ENCODE measurements at places on chromosomes 1 and 21.

- DNase-seq: no peak
These were observed 85.8 kb downstream of the ATP5PO start for GRCh38 chr21:33829844-33830243.

GRCh38 chr1:78224861-78225552 is 179.2 kb downstream of the GIPC2 start:
- no peak for DNase-seq

DNA sequence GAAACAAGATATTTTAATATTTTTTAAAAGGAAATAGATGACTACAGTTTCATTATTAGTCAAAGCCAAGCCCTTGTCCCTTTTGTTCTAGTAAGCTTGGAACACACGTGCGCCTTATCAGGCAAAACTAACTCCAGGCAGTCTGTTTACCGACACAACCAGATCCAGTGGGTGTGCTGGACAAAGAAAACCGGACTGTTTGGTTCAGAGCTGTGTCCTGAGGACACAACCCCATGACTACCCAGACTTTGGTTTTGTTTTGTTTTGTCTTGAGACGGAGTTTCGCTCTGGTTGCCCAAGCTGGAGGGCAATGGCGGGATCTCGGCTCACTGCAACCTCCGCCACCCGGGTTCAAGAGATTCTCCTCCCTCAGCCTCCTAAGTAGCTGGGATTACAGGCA is 13.9 kb upstream of the RHOU start:
- DNase-seq: no peak

DNA sequence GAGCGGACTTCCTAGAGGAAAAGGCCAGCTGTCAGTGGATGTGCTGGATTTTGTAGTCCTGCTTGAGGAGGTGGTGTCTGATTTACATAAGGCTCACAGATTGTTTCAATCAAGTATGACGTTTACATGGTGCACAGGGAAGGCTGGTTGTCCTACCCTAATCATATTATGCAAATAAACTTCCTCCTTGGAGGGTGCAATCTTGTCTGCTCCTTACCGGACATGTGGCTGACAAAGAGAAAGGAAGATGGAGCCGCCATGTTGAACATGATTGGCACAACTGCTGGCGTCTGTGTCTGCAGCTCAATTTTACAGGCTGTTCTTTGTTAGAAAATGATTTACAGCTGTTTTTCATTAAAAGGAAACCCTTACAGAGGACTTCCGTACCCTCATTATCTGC is 1656.1 kb downstream of the KCNT2 start:
- peak; percentile 63 for DNase-seq

DNA sequence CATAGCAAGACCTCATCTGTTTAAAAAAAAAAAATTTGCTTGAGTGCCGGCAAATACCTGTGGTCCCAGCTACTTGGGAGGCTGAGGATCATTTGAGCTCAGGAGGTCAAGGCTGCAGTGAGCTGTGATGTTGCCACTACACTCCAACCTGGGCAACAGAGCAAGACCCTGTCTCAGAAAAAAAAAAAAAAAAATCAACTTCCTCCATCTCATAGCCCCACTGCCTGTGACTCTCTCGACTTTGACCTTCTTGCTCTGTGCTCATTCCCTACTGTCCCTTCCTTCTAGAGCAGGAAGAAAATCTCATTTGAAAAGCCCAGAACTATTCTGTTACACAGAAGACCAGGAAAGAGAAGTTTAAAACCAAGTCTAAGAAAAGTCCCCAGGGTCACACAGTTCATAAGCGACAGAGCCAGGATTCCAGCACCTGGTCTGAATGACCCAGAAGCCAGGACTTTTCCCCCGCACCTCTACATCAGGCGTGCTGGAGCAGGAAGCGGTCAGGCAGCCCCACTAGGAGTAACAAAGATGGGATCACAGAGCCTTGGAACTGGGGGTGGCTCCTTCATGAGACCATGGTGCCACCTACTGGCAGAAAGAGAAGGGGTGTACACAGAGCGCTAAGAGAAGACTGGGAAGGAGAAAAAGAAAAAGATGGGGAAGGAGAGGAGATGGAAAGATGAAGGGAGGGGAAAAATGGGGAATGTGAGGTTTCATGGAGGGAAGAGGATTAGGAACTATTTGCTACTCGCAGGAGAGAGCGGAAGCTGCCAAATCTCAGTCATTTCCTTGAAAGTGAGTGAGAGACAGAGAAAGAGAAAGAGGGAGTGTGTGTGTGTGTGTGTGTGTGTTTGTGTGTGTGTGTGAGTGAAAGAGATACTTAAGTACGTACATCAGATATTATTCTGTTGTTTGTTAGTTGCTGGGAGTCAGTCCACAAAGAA is 3.1 kb upstream of the P3R3URF start:
- DNase-seq: peak; percentile 95

DNA sequence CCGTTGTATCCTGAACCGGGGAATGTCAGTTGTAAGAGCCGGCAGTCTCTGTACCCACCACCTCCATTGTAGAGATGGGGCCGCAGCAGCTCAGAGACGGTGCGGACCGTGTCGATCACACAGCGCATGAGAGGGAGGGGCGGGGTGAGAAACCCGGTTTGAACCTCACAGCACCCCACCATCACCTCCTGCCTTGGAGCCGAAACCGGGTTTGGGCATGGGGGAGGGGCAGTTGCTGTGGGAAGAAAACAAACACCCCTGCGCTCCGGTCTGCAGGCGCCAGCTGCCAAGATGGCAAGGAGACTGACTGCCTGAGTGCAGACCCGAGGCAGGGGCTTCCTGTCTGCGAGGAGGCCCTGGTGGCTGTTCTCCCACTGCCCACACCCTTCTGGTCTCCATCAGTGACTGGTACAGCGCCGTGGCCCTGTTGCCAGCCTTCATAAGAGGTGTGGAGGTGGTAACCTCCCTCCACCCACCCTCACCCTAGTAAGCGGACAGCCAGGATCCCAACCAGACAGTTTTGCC is 69.2 kb upstream of the SSBP3 start:
- DNase-seq: peak; percentile 67

DNA sequence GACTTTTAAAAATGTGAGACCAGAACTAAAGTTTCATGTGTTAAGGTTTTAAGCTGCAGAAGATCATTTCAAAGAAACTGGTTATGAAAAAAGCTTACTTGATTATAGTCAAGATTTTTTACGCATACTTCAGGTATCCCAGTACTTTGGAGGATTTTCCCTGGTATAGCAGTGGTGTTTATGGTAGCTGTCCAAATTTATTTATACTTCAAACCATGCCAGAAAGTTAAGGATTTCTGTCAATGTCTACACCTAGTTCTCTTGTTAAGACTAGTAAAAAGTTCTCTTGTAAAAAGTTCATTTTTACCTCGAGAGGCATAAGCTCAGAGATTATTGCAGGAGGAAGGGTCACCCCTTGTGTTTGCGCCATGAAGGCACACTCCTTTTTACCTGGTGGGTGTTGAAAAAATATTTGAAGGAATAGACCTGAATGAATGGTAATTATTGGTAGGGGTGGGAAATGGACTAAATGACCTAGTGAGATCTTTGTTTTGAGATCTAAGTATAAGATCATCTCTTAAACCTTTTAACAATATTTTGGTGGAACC is 2.8 kb downstream of the DYRK1A start:
- no peak for DNase-seq

- DNase-seq: no peak
These were observed 53.4 kb upstream of the GOLT1A start for GRCh38 chr1:204267191-204267601.

DNA sequence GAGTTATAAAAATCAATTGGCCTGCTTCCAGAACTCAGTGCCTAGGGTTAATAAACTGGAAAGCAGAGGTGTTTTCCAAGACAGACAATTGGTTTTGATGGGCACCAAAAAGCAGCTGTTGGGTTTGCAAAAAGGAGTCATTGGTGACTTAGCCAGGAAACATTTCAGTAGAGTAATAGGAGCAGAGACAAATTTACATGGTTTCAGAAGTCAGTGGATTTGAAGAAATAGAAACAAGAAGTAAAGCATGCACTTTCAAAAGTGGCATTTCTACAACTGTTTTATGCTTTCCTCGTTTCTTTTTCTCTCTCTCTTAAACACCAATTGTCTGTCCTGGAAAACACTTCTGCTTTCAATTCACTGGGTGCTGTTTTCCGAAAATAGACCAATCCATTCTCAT is 87.8 kb downstream of the GLUL start:
- DNase-seq: no peak

DNA sequence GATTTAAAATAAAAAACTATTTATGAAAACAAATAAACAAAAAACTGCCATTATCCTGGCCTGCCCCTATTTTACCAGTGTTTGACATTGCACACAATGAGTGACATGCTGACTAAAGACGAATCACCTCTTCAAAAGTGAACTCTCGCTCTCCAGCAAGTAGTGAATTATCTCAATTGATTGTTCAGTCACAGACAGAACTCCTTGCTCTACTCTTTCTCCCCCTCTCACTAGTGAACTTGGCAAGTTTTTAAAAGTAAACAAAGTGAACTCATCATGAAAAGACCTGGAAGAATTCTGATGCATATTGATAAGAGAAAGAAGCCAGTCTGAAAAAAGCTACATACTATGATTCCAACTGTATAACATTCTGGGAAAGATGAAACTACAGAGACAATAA is 4.7 kb upstream of the C1orf52 start:
- no peak for DNase-seq

GRCh38 chr1:35536556-35537162 is 20.5 kb downstream of the KIAA0319L start:
- no peak for DNase-seq

DNA sequence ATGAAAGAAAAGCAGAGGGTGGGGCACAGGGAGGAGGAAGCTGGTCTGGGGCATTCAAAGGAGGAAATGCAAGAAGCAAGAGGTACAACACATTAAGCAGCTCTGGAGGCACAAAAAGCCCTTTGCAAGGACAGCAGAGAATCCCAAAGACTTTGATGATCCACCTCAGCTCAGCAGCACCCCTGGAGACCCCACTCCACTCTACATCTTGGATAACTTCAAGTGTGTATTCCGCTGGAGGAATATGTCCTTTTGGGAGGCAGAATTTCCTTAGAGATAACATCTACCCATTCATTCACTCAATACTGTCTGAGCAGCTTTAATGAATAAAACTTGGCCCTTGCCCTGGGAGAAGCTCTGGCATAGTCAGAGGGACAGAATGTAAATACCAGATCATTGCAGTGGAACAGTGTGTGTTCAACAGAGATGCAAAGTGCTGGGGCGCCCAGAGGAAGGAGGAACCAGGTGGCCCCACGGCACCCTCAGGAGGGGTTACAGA is 599.7 kb downstream of the KIF26B start:
- DNase-seq: no peak

- no peak for DNase-seq
These were observed 184.5 kb downstream of the KAZN start for GRCh38 chr1:14782741-14783591.

DNA sequence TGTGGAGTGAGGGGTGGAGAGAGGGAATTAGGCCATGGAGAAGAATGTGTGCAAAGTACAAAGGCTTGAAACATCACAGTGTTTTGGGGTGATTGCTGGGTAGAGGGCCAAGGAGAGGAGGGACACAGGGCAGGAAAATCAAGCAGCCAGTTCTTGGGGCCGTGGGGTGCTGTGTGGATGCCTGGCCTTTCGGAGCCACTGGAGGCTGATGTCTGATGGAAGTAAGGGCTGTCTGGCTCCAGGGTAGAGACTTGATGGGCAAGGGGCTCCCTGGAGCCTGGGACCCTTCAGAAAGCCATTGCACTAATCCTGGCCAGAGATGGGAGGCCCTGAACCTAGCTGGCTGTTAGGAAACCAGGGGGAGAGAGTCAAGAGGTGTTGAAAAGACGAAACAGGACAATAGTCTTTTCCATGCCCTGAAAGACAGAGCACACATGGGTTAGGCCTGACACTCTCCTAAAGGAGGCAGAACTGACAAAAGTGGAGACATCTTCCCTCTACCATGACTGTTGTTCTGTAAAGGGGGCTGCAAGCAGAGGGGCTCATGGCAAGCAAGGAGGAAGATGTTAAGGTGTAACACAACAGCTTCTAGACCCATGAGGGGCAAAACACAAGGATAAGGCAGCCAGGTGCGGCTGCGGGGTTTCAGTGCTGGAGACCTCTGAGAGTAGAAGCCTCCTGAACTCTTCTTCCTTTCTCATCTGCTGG is 21.0 kb downstream of the ATF3 start:
- DNase-seq: no peak

- DNase-seq: no peak
These were observed 47.2 kb downstream of the SLC66A1 start for GRCh38 chr1:19359357-19359756.

- DNase-seq: no peak
These were observed 71.7 kb downstream of the GALNT2 start for GRCh38 chr1:230138561-230139239.

- no peak for DNase-seq
These were observed 98.2 kb downstream of the ATP1A1 start for GRCh38 chr1:116471241-116471640.

DNA sequence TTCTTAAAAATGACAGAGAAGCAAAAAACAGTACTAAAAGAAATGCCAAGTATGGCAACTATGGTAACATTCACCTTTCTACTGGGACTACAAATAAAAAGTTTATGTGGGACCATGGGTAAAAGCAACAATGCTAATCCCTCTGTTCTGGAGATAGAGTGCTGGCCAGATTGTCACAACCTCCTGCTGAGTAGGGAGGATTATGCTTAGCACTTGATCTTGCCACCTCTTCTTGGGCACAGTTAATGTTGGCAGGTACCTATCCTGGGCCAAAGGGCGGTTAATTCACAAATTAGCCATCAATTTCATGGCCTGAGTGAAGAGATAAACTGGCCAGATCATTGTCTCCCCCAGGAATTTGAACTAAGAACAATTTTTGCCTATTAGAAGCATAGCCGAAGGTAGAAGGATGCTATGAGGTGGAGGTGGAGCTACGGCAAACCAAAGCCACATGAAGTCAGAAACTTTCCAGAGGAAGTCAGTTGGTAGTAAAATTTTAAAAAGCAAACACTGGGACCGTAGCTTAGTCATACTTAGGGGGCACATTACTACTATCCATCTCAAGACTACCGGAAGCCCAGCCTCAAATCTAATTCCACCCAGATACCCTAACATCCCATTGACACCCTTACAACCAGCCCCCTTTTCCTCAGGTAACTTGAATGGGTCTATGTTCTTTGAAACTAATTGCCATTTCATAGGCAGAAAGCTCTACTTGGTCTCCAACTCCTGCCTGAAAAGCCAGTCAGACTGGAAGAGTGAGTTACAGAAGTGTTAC is 2.7 kb downstream of the SCYL3 start:
- peak; percentile 65 for DNase-seq

GRCh38 chr1:163069655-163070277 is 605 bp downstream of the RGS4 start:
- no peak for DNase-seq

DNA sequence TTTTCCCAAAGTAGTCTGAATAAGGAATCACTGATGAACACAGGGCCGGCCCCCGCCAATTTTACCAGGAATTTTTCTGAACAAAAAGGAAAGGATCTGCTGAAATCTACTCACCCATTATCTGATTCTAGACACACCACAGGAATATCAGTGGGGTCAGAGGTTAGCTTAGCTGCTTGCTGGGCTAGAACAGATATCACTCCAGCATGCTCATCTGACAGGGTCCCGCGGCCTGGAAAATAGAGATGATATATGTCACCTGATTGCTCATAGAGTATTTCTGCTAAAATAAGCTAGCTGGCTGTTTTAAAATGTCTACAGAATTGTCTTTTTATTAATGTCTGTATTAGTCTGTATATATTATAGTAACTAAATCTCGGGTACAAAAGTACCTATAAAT is 3.7 kb downstream of the LAMTOR5 start:
- no peak for DNase-seq
